Effector memory CD8-positive, alpha-beta T cell (primary cell): ENCODE measurements at places on chromosomes 2 and 18.

DNA sequence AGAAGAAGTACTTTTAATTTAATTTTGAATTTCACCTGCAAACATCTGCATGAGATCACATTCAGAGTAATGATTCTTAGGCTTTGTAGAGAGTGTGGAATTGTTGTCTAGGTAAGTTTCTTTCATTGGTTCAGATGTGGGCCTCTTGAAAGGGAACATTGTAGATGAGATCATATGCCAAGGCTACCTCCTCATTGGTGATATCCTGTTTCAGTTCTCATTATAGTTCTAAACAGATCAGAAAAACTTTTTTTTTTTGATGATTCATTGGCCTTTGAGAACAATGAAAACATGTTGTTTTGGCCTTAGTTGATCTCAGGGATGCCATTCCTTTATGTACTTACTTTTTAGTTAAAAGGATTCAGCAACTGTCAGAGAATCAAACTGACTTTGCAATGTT is 44.5 kb downstream of the EML6 start:
- H3K36me3 ChIP-seq: no peaks in the 10 kb centered on the region
- H3K4me3 ChIP-seq: no peak overlapping the region
- H3K27ac ChIP-seq: no peak overlapping the region
- H3K4me1 ChIP-seq: no peaks in the 10 kb centered on the region

DNA sequence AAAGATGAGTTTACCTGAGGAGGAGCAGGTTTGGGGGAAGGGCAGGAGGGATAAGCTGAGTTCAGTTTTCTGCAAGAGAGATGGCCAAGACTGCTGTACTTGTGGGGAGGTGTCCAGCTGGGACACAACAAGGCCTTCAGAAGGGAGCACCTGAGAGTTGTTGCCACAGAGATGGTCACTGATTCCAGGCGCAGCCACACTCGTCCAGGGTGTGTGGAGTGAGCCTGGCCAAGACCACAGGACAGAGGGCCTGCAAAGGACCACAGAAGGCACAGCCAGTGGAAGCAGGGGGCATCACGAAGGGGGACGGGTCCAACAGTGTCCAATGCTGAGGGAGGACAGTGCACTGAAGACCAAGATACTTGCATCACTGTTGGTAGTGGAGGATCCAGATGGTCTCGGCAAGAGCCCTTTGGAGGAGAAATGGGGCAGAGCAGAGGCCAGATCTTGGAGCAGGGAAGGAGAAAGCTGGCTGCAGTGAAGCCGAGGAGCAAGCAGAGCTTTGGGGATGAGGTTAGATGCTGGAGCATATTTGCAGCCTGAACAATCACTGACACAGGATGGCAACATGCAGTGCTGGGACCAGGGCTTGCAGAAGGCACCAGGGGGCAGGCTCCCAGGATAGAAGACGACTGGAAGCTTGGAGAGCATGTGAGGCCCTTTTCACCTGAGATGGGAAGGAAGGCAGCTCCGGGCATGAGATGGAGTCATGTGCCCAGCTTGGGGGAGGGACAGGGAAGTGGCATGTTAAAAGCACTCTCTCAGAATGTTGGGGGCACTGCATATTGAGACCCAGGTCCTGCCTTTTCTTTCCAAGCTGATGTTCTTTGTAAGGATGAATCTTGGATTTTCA is 214.0 kb downstream of the CYP26B1 start:
- no peak overlapping the region for H3K27ac ChIP-seq
- H3K36me3 ChIP-seq: no peaks in the 10 kb centered on the region
- no peak overlapping the region for H3K4me3 ChIP-seq
- DNase-seq: no peak
- H3K4me1 ChIP-seq: no peaks in the 10 kb centered on the region

- no peaks in the 10 kb centered on the region for H3K4me1 ChIP-seq
- H3K36me3 ChIP-seq: no peaks in the 10 kb centered on the region
- H3K27ac ChIP-seq: no peak overlapping the region
- DNase-seq: no peak
- no peak overlapping the region for H3K4me3 ChIP-seq
- no peaks in the 10 kb centered on the region for H3K27me3 ChIP-seq
Observed at GRCh38 chr18:66013969-66014368, 263.2 kb downstream of the CDH7 start.

DNA sequence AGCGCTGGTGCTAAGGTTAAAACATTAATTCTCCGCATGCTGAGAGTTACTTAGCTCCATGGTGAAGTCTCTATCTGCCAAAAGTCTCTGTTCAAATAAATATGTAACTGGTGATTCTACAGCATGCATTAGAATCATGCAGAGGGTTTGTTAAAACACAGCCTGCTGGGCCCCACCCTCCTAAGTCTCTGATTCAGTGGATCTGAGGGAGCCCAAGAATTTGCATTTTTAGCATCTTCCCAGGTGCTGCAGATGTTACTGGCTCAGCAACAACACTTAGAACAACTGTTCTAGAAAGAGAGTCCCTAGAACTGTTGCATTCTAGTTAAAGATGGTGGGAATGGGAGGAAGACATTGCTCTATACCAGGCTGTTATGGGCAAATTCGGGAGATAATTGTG is 73.4 kb downstream of the DPP10 start:
- DNase-seq: no peak
- no peaks in the 10 kb centered on the region for H3K36me3 ChIP-seq
- H3K4me1 ChIP-seq: no peaks in the 10 kb centered on the region
- no peak overlapping the region for H3K4me3 ChIP-seq

- no peak for DNase-seq
- H3K36me3 ChIP-seq: peaks cover 3% of the 10 kb centered on the region
- peaks cover 25% of the 10 kb centered on the region for H3K27me3 ChIP-seq
- no peak overlapping the region for H3K27ac ChIP-seq
- H3K4me1 ChIP-seq: no peaks in the 10 kb centered on the region
Observed at GRCh38 chr2:39587168-39587567, 78.5 kb upstream of the TMEM178A start.

DNA sequence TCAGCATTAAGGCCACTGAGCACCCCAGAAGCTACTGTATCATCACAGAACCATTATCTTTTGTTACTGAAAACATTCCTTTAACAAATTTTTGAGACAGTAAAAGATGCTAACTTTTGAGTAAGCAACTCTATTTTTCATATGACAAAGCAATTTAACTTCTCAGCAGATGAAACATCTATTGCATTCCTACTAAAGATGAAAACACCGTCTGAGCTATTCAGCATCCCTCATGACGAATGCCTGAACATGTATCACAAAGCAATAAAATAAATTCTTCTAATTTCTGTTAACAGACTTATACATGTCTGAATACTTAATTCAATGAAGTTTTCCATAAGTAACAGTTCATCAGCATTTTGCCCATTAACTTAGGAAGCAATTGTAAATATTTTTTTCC is 23.9 kb downstream of the CHN1 start:
- no peaks in the 10 kb centered on the region for H3K36me3 ChIP-seq
- DNase-seq: no peak
- H3K27me3 ChIP-seq: no peaks in the 10 kb centered on the region

- peak overlapping the region; percentile 78 for H3K4me3 ChIP-seq
- H3K27me3 ChIP-seq: no peaks in the 10 kb centered on the region
- H3K4me1 ChIP-seq: peaks cover 36% of the 10 kb centered on the region
- peak overlapping the region; percentile 96 for H3K27ac ChIP-seq
- H3K36me3 ChIP-seq: peaks cover 43% of the 10 kb centered on the region
Observed at GRCh38 chr18:3248062-3248657, 559 bp downstream of the MYL12A start.

- H3K27ac ChIP-seq: no peak overlapping the region
- H3K27me3 ChIP-seq: no peaks in the 10 kb centered on the region
- no peak for DNase-seq
- no peak overlapping the region for H3K4me3 ChIP-seq
- H3K36me3 ChIP-seq: no peaks in the 10 kb centered on the region
Observed at GRCh38 chr2:22126978-22127377, 1003.2 kb downstream of the TDRD15 start.

DNA sequence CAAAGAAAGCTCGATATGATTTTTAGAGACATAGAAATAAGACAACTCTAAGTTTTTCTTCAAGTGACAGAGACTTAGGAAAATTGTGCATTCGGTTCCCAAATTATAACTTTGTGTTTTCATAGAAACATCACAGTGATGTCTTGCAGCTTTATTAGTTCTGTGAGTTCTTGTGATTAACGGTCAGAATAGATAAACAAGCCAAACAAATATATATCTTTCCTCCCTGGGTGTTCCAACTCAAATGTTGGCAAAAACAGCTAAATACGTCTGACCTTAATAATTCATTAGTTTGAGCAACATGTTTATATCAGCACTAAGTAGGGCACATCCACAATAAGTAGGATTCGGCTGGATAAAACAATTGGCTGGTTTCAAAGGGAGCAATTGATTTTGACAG is 47.6 kb downstream of the DTNA start:
- H3K4me3 ChIP-seq: no peak overlapping the region
- no peaks in the 10 kb centered on the region for H3K4me1 ChIP-seq
- H3K36me3 ChIP-seq: no peaks in the 10 kb centered on the region

GRCh38 chr18:70641156-70641775 is 352.4 kb downstream of the SOCS6 start:
- H3K36me3 ChIP-seq: no peaks in the 10 kb centered on the region
- no peak for DNase-seq
- H3K4me3 ChIP-seq: no peak overlapping the region
- H3K4me1 ChIP-seq: no peaks in the 10 kb centered on the region

DNA sequence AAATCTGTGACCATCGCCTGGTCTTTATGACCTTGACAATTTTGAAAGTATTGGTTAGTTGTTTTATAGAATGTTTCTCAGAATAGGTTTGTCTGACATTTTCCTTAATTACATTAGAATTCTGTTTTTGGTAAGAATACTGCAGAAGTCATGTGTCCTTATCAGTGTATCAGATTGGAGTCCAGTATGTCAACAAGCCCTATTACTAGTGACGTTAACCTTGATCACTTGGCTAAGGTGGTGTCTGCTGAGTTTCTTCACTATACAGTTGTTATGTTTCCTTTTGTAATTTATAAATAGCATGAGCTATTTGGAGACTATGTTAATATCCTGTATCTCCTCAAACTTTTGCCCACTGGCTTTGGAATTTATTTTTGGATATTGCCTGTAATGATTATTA is 10.8 kb upstream of the IL36G start:
- H3K27ac ChIP-seq: no peak overlapping the region
- peaks cover 26% of the 10 kb centered on the region for H3K27me3 ChIP-seq
- H3K4me3 ChIP-seq: no peak overlapping the region
- H3K36me3 ChIP-seq: no peaks in the 10 kb centered on the region
- no peak for DNase-seq

- peaks cover 2% of the 10 kb centered on the region for H3K4me1 ChIP-seq
- no peak for DNase-seq
- H3K27me3 ChIP-seq: peaks cover 15% of the 10 kb centered on the region
- H3K4me3 ChIP-seq: no peak overlapping the region
- peaks cover 3% of the 10 kb centered on the region for H3K36me3 ChIP-seq
Observed at GRCh38 chr18:9066817-9067306, 35.6 kb upstream of the NDUFV2 start.

GRCh38 chr18:59052965-59053820 is 86.5 kb upstream of the SEC11C start:
- peaks cover 4% of the 10 kb centered on the region for H3K27me3 ChIP-seq
- DNase-seq: no peak
- H3K4me3 ChIP-seq: no peak overlapping the region
- no peak overlapping the region for H3K27ac ChIP-seq

DNA sequence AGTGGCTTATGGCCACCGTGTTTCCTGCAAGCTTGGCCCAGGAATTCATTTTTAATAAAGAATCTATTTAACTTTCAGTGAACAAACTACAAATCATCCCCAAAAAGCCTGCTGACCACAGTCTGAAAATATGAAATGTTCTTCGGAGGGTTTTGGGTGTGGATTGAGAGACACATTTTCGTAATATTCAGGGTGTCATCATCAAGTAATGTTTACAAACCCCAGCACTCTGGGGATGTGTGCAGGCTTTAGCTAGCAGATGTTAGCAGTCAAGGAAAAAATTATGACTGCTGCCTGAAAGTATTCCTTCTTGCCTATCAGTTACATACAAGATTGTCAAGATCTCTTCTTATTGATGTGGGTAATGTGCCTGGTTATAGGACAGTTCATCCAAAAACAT is 143.9 kb upstream of the FN1 start:
- no peak overlapping the region for H3K4me3 ChIP-seq
- H3K27ac ChIP-seq: no peak overlapping the region
- H3K4me1 ChIP-seq: no peaks in the 10 kb centered on the region
- H3K27me3 ChIP-seq: no peaks in the 10 kb centered on the region
- no peaks in the 10 kb centered on the region for H3K36me3 ChIP-seq

DNA sequence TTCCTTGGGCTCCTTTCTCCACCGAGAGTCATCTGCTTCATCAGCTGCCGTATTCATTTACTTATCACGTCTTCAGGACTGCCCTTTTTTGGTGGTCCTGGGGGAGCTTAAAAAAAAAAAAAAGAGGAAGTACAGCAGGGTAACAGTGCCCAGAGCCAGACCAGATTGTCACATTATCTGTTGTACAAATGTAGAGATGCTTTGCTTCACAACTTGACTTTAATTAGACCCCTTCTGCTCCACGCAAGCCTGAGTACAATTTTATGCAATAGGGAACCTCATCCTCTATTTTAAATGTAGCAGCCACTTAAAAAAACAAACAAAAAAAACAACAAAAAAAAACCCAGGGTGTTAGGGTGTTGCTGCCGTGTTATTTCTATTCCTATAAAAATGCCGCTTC is 128.3 kb downstream of the PRPF40A start:
- H3K4me1 ChIP-seq: no peaks in the 10 kb centered on the region
- H3K27me3 ChIP-seq: peaks cover 18% of the 10 kb centered on the region
- no peak overlapping the region for H3K27ac ChIP-seq
- no peaks in the 10 kb centered on the region for H3K36me3 ChIP-seq
- DNase-seq: no peak

DNA sequence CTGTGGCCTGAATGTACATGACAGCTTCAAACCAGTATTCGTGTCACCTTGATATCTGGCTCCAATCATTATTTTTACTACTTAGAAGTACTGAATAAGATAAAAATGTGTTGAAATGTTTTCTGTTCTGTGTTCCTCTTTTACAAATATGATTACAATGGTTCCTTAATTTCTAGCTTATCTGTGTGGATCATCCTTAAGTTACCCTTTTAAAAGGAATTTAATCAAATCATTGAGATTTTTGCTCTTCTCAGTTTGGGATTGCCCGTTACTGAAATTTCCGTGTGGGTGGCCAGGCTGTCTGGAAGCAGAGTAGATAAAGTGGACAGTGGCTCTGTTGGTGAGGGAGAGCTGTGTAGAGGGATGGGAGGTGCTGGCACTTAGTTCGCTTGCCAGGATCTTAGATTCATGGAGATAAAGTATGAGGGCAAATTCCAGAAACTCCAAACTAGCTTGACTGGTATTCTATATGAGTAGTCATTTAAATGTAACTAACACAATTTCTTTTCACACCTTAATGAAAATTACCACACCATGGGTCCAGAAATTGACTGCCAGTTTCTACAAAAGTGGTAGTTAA is 27.4 kb upstream of the SAG start:
- DNase-seq: no peak
- peak overlapping the region; percentile 24 for H3K27ac ChIP-seq
- no peak overlapping the region for H3K4me3 ChIP-seq
- H3K27me3 ChIP-seq: no peaks in the 10 kb centered on the region
- H3K4me1 ChIP-seq: peaks cover 40% of the 10 kb centered on the region

GRCh38 chr2:159076241-159076640 is 107.8 kb downstream of the TANC1 start:
- H3K4me3 ChIP-seq: no peak overlapping the region
- no peak for DNase-seq
- no peak overlapping the region for H3K27ac ChIP-seq
- no peaks in the 10 kb centered on the region for H3K4me1 ChIP-seq
- peaks cover 4% of the 10 kb centered on the region for H3K36me3 ChIP-seq
- H3K27me3 ChIP-seq: peaks cover 13% of the 10 kb centered on the region
